ENCODE measurements at places on chromosomes 2 and 18. TPM values are rescaled to one million over a fixed set of nuclear protein-coding genes. Genes with fewer than 3 reads are reported as not detected.

Gene ATP8B1
- 22.5 TPM for polyA plus RNA-seq

Gene CNGA3
- polyA plus RNA-seq, result not detected

Gene LTBP1
- 82.8 TPM for polyA plus RNA-seq

Gene MARCHF4
- 0.09 TPM for polyA plus RNA-seq

Gene ABCB11
- 0.05 TPM for polyA plus RNA-seq

Gene OSR1
- 7.1 TPM for polyA plus RNA-seq

Gene PLGLB1
- 20.2 TPM for polyA plus RNA-seq

Gene SCYGR4
- not detected for polyA plus RNA-seq

Gene STARD6
- polyA plus RNA-seq, result 0.82 TPM

Gene SIX3
- not detected for polyA plus RNA-seq

Gene OTOS
- 0.36 TPM for polyA plus RNA-seq

- DNase-seq, result no peak
These were observed 231.4 kb downstream of the SEPTIN10 start for GRCh38 chr2:109382226-109382895.

DNA sequence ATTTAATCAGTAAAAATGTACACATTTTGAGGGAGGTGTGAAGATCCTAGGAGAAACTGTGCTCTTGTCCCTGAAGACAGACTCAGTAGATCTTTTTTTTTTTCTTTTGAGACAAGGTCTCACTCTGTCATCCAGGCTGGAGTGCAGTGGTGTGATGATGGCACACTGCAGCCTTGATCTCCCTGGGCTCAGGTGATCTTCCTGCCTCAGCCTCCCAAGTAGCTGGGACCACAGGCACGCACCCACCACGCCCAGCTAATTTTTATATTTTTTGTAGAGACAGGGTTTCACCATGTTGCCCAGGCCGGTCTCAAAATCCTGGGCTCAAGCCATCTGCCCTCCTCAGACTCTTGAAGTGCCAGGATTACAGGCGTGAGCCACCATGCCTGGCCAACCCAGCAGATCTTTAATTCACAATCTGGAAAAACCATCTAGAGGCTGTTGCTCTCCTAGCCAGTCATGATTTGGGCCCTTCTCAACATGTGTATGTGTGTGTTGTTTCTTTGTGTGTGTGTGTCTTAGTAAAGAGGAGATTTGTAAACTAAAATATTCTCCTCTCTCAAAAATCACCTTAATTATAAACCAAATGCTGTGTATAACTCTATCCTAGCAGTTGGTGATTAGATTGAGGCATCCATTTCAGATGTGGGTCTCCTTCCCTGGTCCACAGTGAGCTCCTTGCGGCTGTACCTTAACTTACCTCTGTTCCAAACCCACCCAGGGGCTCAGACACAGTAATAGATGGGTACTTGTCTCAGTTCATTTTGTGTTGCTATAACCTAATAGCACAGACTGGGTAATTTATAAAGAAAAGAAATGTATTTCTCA is 3.9 kb upstream of the MYCN start:
- no peak for DNase-seq

DNA sequence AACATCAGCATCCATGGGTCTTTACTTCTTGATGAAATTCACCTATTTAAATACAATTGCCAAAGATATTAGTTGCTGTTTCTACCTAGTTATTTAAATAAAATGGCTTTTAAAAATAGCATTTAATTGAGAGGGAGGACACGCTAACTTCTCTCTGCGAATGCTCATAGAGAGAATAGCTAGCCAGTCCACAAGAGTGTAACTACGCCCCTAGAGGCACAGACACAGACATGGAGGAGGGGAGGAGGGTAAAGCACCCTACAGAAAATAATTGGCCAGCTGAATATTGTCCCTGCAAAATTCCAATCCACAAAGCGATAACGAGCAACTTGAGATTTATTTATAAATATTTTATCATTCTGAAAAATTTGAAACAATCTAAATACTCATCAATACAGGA is 97.0 kb upstream of the PAPOLG start:
- DNase-seq, result no peak

- no peak for DNase-seq
These were observed 726.5 kb upstream of the PKDCC start for GRCh38 chr2:41321351-41321750.

GRCh38 chr18:46160050-46160798 is 56.0 kb downstream of the HAUS1 start:
- no peak for DNase-seq

- no peak for DNase-seq
These were observed 110.6 kb upstream of the PXDN start for GRCh38 chr2:1854729-1855547.

GRCh38 chr18:7608781-7609201 is 41.7 kb downstream of the PTPRM start:
- DNase-seq, result no peak

DNA sequence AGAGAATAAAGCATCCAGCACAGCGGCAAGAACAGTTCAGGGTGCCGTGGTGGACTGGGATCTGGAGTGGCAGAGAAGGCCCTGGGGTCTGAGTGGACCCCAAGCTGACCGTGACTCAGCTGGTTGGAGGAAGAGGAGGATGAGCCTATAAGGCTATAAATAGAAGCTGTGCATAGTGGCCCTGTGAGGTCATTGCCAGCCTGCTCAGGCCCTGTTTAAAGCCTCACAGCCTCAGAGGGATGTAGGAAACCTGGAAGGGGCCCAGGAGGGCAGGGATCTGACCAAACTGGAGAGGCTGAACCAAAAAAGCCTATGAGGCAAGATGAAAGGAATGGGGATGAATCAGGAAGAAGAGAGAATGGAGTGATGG is 11.3 kb upstream of the DES start:
- DNase-seq, result no peak

DNA sequence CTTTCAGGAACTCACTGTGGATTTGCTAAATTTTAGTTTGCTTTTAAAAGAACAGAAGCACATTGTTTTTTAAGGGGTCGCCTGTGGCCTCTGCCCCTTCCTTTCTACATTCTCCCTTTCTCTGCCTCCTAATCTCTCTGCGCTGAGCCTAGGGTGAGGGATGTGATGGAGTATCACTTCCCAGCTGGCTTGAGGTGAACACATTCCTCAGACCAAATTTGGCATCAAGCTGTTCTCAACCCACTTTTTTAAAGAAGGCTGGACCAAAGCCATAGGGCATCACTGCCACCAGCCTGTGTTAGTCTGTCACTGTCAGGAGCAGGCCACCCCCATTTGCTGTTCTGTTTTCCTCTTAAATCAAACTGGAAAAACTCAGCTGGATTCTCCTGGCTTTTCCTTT is 27.4 kb downstream of the EIF4E2 start:
- DNase-seq, result no peak

GRCh38 chr2:226782092-226782713 is 17.4 kb downstream of the IRS1 start:
- no peak for DNase-seq

- no peak for DNase-seq
These were observed 288.2 kb downstream of the IKZF2 start for GRCh38 chr2:212863185-212863588.

- no peak for DNase-seq
These were observed 264.4 kb upstream of the FIGN start for GRCh38 chr2:164000176-164000575.

GRCh38 chr2:107430006-107430405 is 396.7 kb upstream of the RGPD4 start:
- DNase-seq, result no peak

- no peak for DNase-seq
These were observed 638.6 kb upstream of the ID2 start for GRCh38 chr2:8043295-8043694.

GRCh38 chr2:174282441-174282840 is 34.1 kb upstream of the OLA1 start:
- DNase-seq, result no peak

- no peak for DNase-seq
These were observed 36.3 kb downstream of the STAT4 start for GRCh38 chr2:191114403-191114886.

DNA sequence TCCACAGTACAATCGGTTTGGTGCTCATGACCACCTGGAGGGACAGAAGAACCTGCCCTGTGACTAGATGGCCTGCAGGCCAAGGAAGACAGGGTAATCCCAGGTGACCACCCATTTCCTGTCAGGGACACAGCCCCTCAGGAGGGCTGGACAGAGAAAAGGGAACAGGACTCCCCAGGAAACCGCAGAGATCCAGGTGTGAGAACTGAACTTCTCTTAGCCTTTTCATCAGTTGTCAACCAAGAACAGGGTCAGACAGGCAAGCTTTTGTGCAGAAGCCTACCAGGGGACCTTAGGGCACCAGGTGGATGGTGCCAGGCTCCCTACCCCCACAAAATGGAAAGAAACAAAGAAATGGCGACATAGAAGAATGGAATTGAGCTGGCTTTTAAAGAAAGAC is 132.3 kb downstream of the HDAC4 start:
- DNase-seq, result no peak

DNA sequence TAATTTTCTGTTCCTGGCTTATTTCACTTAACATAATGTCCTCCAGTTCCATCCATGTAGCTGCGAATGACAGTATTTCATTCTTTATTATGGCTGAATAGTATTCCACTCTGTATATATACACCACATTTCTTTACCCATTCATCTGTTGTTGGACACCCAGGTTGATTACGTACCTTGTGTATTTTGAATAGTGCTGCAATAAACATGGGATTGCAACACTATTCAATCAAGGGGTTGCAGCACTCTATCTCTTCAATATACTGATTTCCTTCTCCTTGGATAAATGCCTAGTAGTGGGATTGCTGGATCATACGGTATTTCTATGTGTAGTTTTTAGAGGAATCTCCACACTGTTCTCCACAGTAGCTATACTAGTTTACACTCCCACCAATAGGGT is 61.3 kb downstream of the THADA start:
- DNase-seq, result no peak

GRCh38 chr2:236095504-236095903 is 72.7 kb downstream of the GBX2 start:
- no peak for DNase-seq

DNA sequence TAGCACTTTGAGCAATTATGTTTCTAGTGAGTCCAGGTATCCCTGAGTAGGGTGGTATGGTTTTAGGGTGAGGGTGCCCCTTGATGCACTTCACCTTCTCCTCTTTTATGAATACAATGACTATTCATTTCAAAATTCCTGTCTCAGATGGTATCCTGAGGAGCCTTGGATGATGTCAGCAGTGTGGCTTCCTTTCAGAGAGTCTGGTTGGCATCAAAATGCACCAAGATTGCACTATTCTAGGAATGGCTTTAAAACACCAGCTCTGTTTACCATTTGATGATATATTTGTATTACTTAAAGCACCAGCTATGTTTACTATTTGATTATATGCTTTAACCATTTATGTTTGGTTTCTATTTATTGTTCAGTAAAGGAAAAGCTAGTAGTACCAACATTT is 141.0 kb downstream of the FMNL2 start:
- DNase-seq, result no peak
